Globus pallidus (tissue), 1 donor: ENCODE measurements at places on chromosomes 5 and 9.

DNA sequence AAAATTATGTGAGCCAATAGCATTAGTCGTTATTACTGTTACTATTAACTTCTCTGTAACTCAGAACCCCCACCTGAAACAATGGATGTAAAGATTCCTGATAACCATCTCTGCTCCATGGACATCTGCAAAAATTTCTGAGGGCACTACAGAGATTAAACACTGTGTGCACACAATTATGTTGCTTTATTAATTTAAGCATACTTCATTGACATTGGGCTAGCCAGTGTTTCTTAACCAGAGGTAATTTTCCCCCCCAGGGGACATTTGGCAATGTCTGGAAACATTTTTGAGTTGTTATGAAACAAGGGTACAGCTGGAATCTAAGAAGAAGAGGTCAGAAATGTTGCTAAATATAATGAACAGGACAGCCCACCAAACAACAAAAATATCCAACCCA is 19.3 kb downstream of the SLIT3 start:
- DNase-seq, result no peak

- DNase-seq, result no peak
Measured at GRCh38 chr5:18607570-18607969, 973.3 kb downstream of the TAF11L14 start.

- no peak for DNase-seq
Measured at GRCh38 chr5:120053841-120054240, 410.3 kb upstream of the PRR16 start.

- no peak for DNase-seq
Measured at GRCh38 chr9:40911647-40912046, 216.8 kb downstream of the FOXD4L6 start.

DNA sequence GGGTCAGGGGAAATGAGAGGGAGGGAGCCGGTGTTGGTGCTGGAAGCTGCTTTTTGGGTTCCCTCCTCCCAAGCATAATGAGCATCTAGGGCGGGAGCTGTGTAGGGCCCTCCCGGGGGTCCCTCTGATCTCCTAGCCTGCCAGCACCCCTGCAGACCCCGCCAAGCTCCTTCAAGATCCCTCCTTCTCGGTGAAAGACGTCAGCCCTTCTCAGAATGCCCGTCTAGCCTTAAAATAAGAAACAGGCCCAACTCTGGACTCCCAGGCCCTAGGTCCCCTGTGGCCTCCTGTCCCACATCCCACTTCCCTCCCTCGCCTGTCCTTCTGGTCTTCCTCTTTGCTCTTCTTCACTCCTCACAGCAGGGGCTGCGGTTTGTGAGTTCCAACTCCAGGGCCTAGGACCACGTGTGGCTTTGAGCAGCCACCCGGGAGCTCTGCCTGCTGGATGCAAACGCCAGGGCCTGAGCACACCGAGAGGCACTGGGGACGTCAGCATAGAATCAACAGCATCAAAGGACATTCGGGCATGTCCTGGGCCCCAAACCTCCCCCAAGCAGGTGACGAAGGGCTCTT is 8.8 kb upstream of the SCGB3A1 start:
- DNase-seq, result no peak

DNA sequence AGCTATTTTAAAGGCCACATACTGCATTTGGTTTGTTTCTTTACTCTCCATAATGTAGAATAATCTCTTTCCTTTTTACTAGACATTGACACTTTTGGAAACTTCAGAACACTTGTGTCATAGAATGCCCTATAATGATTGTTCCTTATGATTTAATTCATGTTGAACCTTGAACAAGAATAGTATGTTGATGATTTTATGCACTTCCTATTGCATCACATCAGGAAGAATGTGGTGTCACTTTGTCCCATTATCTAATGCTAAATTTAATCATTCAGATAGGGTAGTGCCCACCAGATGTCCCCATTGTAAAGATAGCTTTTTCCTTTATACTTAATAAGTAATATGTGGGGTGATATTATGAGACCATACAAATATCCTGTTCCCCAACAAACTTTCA is 19.4 kb upstream of the DEPDC1B start:
- DNase-seq, result no peak

- peak; percentile 81 for DNase-seq
Measured at GRCh38 chr9:69421908-69422801, 97.1 kb downstream of the ENTREP1 start.

- no peak for DNase-seq
Measured at GRCh38 chr9:111158363-111158762, 120.1 kb upstream of the LPAR1 start.

- no peak for DNase-seq
Measured at GRCh38 chr9:107180206-107180605, 102.9 kb upstream of the RAD23B start.

DNA sequence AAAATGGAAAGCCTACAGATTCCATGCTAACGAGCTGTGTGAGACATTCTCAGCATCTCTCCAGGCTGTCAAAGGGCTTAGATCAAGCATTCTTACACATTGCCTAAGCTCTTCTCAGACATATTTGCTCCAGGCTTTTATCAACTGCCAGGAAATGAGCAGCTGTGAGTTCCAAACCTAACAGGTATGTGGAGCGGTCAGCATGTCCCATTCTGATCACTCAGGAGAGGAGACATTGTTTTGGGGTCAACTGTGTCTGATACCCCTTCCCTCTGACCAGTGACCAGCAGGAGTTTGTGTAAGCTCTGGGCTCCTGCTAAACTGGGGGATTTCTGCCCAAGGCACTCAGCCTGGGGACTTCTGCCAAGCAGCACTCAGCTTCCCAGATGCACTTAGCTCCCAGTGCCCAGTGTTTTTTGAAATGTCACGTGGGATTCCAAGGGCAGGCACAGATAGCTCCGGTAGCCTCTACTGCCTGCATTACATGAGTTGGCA is 229.1 kb downstream of the SEC61B start:
- DNase-seq, result peak; percentile 74

DNA sequence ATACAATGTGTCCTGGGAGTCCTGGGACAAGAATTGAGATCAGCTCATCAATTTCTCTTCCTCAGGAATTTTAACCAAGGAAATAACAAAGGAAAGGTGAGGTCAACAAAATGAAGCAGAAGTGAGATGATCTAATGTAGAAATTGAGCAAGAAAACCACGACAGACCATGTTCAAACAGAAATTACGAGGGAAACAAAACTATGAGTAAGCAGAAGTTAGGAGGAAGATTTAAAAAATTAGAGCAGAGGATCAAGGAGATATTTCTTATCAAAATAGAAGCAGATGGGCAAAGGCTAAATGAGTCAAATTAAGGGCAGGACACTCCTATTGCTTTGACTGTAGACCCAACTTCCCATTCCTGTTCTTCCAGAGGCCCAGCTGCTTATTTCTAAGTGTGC is 97.4 kb downstream of the HINT1 start:
- DNase-seq, result no peak

- DNase-seq, result no peak
Measured at GRCh38 chr5:82158755-82159413, 119.3 kb downstream of the RPS23 start.

GRCh38 chr5:144958002-144958401 is 787.3 kb downstream of the KCTD16 start:
- DNase-seq, result no peak
